ENCODE measurements at places on chromosomes 5 and 9. TPM values are rescaled to one million over a fixed set of nuclear protein-coding genes. Genes with fewer than 3 reads are reported as not detected.
A peak's percentile ranks its signal among the peaks of the same experiment; 100 is the strongest.

DNA sequence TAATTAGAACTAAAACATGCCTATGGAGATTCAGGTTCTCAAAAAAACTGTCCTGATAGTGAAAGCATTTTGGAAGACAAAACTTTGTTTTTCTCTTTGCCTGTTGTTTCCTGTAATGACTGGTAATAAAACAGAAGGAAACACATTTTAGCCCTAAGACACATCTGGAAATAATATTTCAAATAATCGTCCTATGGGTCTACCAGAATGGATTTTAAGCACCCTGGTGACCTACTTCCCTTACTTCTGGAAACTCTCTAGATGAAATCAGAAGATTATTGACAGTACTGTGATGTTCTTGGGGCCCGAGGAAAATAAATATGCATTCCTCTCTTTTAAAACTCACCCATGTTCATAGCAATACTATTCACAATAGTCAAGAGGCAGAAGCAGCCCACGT lies 110.1 kb upstream of the TLE4 start:
- no peak overlapping the region for H3K27ac ChIP-seq
- no peak for DNase-seq
- no peak overlapping the region for H3K4me3 ChIP-seq
- no peaks in the 10 kb centered on the region for H3K36me3 ChIP-seq
- no peaks in the 10 kb centered on the region for H3K4me1 ChIP-seq

GRCh38 chr5:170312666-170313065 lies 15.1 kb upstream of the LCP2 start:
- no peak overlapping the region for H3K27ac ChIP-seq
- no peak for DNase-seq
- peaks cover 46% of the 10 kb centered on the region for H3K27me3 ChIP-seq
- H3K36me3 ChIP-seq = no peaks in the 10 kb centered on the region

The RNF183 gene
- not detected for total RNA-seq

The AGXT2 gene
- not detected for total RNA-seq

The PCDHGB7 gene
- 0.44 TPM for total RNA-seq

The STXBP1 gene
- total RNA-seq = 12.2 TPM

GRCh38 chr9:130891688-130892476 lies 4.7 kb downstream of the QRFP start:
- H3K36me3 ChIP-seq = no peaks in the 10 kb centered on the region
- H3K27ac ChIP-seq = no peak overlapping the region
- no peaks in the 10 kb centered on the region for H3K4me1 ChIP-seq
- DNase-seq = no peak
- no peaks in the 10 kb centered on the region for H3K27me3 ChIP-seq

- H3K4me3 ChIP-seq = no peak overlapping the region
- H3K4me1 ChIP-seq = peaks cover 59% of the 10 kb centered on the region
- DNase-seq = peak; percentile 82
- H3K27me3 ChIP-seq = no peaks in the 10 kb centered on the region
- H3K36me3 ChIP-seq = no peaks in the 10 kb centered on the region
Observed at GRCh38 chr9:95857124-95857523, 18.4 kb upstream of the ERCC6L2 start.

All from PC-3 (cell line).